ENCODE measurements at places on chromosomes 11 and 22. TPM values are rescaled to one million over a fixed set of nuclear protein-coding genes. Genes with fewer than 3 reads are reported as not detected.

DNA sequence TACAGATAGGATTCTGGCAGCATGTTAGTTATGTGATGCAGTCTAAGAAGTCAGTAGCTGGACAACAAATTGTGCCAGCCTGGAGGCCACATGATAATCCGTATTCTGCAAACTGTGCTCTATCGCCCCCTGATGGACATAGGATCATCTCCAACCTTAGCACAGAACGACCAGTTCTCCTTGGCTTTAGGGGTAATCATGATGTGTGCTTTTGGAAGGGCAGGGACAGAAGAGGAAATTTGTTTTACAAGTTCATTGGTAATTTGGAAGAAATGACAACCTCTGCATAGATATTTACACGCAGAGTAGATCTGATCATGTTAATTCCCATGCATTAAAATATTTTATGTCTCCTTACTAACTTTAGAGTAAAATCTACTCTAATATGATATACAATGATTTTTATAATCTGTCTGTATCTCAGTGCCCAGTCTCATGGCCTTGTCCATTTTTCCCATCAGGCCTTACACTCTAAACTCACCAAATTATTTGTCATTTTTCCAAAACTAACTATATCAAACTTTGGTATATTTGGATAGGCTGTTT, 12.1 kb downstream of the OR10D3 start:
- peak; percentile 57 for DNase-seq

The WNT11 gene
- total RNA-seq = 1.9 TPM

- DNase-seq = no peak
Observed at GRCh38 chr11:62013537-62014476, 46.4 kb upstream of the FTH1 start.

- DNase-seq = no peak
Observed at GRCh38 chr11:33674035-33674814, 26.4 kb downstream of the C11orf91 start.

DNA sequence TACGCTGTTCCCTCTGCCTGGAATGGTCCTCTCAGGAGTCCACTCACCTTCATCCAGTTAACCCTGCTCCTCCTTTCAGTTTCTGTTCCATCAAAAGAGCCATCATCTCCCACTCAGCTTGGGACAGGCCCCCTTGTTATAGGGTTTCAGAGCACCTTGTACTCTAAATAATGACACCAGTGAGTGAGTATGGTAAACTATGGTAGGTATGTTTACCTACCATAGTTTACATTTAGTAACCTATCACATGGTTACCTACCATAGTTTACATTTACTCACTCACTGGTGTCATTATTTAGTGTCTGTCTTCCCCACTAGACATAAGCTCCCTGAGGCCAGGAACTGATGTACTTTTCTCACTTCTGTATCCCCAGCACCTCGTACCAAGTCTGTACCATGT, 130.2 kb upstream of the SESN3 start:
- DNase-seq = no peak

The STK33 gene
- total RNA-seq = 10.9 TPM

The ACAT1 gene
- 83.8 TPM for total RNA-seq

GRCh38 chr11:71995726-71996291, 2.9 kb upstream of the IL18BP start:
- no peak for DNase-seq

DNA sequence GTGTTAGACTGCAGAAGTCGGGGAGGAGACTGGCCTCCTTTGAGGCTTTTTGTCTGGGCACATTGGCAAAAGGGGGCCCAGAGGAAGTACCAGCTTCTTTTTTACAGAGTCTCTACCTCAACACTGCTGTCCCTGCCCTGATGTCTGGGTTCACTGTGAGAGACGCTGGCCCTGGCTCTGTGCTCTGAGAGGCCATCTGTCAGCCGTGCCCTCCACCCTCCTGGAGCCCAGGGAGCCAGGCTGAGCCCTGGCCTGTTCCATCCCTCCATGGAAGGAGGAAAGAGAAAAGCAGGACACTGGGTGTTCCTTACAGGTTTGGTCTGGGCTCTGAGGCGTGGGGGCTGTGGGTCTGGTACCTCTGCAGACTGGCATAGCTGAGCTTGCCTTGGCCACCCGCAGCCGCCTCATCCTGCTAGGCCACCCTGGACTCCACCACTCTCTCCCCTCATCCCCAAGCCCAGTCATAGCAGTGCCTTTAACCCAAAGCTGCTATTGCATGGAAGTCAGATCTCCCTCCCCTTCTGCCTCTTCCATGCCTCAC, 105.5 kb upstream of the PARVA start:
- no peak for DNase-seq

- no peak for DNase-seq
Observed at GRCh38 chr11:101914341-101914737, 471 bp upstream of the CEP126 start.

The CTTN gene
- total RNA-seq = 249 TPM

DNA sequence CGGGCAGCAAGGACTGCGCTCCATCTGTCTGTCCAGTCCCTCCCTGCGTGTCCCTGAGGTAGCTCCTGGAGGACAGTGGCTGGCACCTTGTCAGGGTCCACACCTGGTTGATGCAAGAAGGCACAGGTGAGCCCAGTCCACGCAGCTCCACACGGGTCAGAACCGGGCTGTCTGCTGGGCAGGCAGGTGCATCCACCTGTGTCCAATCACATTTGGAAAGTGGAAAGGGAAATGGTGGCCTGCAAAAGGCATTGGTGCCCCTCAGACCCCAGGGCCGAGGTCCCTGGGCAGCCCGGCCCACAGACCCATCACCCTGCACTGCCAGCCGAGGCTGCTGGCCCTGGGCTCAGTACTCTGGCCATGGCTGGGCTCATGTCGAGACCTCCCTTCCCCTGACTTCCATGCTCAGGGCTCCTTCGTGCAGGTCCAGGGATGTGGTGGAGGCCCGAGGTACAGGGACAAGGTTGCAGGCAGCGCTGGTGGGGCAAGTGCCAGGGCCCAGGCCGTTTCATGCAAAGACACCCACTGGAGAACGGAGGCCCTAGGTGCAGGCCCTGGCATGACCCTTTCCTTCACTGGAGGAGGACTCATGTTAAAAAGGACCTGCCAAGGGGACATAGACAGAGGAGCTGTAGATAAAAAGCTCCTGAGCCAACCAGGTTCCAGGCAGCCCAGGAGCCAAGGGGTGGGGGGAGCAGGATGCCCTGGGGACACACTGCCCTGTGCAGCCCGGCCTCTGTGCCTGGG, 38.9 kb upstream of the TH start:
- no peak for DNase-seq

The APOA1 gene
- total RNA-seq = 2.0 TPM

- no peak for DNase-seq
Observed at GRCh38 chr11:8097468-8097867, 16.5 kb downstream of the TUB start.

The TYMP gene
- 43.2 TPM for total RNA-seq

- DNase-seq = no peak
Observed at GRCh38 chr11:10444725-10445315, 10.2 kb upstream of the AMPD3 start.

Data from HCT116 (cell line).